NB4 (cell line): ENCODE measurements at places on chromosomes 1 and 21.

DNA sequence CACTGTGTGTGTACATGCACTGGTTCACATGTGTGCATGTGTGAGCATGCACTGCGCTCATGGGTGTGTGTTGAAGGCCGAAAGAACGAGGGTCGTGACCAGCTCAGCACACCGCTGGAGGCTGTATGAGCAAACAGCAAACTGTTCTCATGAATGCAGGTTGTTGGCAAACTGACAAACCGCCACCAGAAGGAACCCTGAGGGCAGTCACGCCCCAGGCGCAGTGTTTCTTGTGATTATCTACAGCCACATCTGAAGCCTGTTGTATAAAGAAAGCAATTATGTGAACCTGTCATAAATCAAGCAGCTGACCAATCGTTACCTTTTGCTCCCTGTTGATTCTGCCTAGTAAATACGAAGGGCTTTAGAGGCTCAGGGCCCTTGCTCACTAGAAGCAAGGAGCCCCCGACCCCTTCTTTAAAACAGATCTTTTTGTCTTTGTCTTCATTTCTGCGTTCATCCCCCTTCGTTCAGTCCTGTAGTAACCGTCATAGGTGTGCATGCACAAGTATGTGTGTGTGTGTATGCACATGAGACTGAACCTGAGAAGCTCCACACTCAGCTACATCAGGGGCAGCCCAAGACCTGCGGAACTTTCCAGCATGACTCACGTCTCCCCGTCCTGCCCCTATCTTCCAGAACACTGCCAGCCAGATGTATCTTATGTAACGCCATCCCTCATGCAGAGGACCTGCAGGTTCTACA lies 16.8 kb upstream of the RIPK4 start:
- no peak for DNase-seq

DNA sequence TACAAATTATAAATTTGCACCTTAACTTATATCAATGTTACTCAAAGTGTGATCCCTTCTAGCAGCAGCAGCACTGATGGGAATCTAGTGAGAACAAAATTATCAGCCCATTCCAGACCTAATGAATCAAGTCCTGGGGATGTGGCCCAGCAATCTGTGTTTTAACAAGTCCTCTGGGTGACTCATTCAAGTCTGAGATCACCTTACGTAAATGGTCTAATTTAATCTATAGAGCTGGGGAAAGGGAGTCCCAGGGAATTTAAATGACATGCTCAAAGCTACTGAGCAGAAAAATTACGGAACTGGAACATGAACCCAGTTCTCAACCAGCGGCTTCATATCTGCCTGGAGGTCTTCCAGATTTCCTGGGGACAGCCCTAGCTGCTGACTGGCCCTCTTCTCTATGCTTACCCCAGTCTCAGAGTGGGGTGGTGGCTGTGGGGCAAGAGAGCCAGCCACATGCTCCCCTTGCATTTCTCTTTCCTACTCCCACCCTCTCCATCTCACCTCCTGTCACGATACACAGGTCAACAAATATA lies 220.0 kb downstream of the TM2D1 start:
- DNase-seq, result no peak

DNA sequence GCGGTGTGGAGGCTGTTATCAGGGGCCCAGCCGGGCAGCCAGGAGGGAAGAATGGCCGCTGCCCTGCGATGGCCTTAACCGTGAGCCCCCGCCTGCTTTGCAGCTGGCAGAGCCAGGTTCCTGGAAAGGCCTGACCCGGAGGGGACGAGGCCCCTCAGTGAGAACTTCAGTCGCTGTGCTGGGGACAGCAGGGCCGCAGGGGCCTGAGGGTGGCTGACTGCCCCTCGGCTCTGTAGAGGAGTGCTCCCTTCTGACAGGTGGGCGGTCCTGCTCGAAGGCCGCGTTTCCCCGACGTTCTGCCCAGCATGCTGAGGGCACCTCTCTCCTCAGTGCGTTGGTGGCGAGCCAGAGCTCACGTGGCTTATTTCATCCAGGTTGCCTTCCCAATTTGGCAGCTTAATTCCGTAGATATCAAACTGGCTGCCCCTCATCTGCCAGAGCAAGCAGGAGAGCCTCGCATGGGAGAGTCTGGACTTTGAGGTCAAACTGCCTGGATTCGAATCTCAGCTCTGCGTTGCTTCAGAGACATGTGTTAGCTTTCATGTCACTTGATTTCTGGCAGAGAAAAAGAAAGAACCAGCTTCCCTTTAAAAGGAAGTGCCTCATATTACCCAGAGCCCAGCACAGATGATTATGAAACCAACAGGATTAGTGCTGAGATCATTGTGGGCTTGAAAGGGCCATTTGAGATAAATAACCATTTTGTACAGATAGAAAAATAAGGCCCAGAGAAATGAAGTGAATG lies 239.8 kb downstream of the SDCCAG8 start:
- DNase-seq, result peak; percentile 80

DNA sequence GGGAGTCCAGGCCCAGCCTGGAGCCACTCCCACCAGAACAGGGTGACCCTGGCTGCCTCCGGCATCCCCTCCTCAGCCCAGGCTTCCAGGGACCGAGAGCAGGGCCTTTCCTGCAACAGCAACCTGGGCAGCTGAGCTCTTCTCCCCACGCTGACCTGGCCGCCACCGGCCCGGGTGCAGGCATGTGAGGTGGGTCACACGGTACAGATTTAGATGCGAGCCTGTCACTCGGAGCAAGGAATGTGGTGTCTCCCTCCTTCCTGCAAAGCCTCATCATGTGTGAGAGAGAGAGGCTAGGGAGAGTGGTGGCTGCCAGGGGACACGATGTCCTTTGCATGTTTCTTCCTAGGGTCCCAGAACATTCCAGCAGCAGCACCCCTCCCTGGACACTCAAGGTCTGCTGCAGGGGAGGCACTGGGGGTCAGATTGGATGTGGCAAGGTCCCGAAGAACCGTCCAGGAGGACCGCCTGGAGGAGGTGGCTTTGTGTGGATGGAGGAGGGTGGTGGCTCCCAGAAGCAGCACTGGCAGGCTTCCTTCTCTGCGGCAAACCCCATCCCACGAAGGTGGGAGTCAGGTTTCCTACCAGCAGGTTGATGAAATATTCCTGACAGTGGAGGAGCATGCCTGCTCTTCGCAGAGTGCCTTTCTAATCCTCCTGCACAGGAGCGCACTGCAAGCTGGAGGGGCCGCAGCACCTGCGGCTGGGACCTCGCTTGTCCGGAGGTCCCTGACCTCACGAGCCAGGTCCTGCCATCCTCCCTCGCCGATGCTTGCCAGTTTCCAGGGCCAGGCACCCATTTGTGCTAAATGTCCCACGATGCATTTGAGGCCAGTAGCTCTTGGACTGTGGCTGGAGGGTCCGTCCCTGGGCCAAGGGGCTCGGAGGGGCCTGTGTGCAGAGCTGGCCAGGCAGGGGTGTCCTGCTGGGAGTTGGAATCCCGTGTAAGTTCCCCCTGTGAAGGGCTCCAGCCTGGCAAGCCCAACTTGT lies 68.4 kb downstream of the PRDM16 start:
- no peak for DNase-seq

DNA sequence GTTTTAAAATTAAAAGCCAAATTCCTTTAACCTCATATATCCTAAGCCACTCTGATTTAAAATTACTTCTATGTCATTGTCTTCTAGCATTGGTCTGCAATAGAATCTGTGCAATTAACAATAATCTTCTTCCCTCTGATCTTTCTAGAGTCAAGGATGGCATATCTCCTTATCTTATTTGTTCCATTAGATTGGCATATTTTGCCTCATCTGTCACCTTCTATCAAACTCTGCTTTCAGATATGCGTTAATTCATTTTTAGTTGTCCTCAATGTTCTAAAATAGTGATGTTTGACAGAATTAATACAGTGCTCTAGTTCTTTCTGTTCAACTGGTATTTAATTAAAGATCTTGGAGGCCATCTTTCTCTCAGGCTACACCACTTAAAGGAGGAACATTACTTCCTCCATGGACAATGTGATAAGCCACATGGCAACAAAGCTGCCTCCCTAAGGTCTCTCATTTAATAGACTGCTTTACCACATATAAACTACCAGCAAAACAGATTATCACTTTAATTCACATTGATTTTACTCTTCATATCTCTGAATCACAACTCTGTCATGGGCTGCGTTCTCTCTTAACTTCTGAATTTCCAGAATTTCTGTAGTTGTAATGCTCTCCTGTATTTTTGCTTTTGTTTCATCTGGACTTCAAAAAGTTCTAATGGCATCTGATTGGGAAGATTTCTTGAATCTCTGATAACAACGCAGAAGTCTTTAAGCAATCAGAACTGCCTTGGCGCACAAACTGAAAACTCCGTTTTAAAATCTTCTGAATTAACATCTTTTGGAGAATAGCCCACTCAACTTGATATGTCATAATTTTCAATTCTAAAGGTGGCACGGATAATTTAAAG lies 2.8 kb downstream of the NRIP1 start:
- no peak for DNase-seq

DNA sequence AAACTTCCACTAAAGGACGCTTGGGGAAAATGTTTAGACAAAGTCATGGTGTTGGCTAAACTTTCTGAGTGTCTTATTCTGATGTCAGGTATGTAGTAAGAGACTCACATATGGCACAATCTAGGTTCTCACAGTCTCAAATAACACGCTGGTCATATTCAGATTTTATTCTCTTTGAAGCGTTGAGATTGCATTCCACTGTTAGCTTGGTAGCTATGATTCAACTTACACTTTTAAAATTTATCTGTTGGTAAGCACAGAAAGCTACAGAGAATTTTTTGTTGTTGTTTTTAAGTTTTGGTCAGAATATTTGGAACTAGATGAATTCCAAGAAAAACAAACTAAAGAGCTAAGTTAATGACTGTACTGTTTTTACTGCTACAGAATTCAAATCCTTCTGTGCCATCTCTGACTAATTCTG lies 126.7 kb downstream of the PRRX1 start:
- DNase-seq, result no peak

DNA sequence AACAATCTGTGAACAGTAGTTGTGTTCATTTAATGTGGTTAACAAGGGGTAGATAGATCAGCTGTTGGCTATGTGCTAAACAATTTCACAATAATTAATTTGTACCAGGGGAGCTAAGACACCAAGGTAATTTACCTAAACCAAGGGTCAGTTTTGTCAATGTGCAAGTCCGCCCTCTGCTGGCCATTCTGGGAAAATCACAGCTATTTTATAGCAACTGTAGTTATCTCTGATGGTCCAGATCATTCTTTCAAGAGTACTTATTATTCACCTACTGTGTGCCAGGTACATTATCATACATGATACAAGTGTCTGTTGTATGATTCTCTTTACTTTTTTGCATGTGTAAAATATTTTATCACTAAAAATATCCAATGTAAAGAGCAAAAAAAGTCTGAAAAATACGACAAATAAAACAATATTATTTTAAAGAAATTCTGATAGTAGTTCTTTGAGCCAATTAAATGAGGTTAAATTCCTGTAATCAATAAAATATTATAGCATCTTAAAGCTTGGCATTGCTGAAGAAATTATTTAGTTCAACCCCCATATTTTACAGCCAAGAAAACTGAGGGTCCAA lies 312.3 kb upstream of the FAM78B start:
- DNase-seq, result peak; percentile 48

GRCh38 chr1:181503171-181503810 lies 20.0 kb downstream of the CACNA1E start:
- DNase-seq, result peak; percentile 70

- peak; percentile 7 for DNase-seq
Observed at GRCh38 chr1:235947989-235948388, 81.3 kb upstream of the LYST start.

GRCh38 chr1:162335126-162335525 lies 41.5 kb downstream of the SPATA46 start:
- DNase-seq, result no peak

GRCh38 chr1:207962716-207963426 lies 51.9 kb upstream of the CD34 start:
- peak; percentile 9 for DNase-seq

DNA sequence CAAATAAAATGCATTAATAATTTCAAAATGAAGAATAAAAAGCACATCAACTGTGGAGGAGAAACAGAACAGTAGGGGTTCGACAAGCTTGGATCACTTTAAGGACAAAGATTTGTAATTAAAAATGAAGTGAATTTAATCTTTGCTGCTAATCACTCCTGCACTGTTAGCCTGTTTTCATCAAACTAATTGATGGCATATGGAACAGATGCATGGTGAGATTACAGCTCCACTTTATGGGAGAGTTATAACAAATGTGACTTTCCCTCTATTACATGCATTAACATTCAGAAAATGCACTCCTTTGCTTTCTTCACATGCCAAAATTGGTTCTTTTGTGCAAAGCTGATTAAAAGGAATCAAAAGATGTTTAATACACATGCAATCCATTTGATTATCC lies 207.2 kb upstream of the C21orf91 start:
- DNase-seq, result no peak

- DNase-seq, result no peak
Observed at GRCh38 chr1:76868916-76869315, 1.6 kb downstream of the ST6GALNAC5 start.

DNA sequence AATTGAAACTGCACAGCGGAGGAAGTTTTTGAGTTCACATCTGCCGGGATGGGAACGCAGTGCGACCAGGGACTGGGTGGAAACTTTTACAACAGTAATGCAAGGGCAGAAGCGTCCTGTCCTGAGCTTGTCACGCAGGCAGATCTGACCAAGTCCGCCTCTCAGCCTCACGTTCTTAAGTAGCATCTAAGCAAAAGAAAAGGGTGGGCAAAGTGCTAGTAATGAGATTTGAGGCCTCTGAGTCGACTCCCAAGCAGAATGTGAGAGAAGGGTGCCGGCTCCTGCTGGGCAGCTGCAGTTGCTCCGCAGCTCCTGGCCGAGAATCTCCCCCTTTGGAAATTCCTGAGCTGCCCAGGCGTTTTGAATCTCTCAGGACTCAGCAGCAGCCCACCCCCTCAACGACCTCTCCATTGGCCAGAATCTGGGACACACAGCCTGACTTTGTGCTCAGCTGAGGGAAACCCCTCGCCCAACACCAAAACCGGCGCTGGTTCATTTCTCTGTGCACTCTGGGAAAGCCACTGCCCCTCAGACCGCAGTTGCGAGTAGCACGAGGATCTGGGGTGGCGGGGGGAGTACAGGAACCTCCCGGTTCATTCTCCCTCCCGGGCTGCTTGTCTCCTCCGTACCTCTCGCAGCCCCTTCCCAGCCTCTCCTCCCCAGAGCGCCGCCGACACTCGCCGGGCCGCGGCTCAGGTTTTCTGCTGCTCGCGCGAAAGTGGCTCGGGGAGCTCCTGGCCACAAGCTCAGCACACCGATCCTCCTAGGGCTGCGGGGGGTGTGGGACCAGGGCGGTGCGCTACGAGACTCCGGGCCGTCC lies 913 bp upstream of the S1PR1 start:
- DNase-seq, result peak; percentile 39

DNA sequence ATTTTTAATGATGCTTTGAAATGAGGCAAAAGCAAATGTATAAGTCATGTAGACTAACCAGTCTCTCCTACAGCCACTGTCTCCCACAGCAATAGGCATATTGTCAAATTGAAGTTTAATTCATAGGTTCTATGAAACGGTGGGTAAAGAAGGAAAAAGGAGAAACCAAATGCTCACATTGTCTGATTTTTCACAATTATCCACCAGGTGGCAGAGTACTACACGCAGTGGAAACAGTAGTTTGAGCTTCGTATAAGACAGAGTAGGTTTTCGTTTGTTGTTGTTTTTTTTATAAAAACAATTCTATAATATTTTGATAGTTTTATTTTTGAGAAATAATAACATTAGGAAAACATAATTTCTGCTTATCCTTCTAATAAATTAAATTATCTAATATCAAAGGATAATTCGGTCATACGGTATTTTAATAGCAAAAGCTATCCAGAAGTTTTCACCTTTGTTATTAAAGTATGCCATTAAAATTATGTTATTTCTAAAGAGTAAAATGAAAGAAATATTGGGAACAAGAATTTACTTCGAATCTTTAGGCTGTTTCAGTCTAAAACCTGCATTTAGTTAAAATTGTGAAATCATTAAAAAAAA lies 39.1 kb downstream of the TYW3 start:
- peak; percentile 48 for DNase-seq
